ENCODE measurements at places on chromosomes 1 and 21.

DNA sequence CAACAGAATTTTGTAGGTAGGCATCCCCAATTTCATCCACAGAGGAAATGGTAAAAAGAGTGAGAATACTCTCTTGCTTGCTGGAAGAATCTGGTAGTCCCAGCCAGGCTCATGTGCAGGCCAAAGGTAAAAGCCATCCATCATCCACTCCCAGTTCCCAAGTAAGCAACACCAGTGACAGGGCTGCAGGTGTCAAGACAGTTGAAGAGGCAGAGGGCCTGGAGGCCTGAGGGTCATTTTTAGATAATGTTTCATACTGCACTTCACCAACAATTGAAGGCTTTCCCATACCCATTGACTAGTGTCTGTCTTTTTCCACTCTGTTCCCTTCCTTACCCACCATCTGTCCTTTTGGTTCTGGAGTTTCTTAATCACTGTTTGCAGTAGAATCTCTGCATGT, 141.7 kb upstream of the L1TD1 start:
- DNase-seq: no peak

DNA sequence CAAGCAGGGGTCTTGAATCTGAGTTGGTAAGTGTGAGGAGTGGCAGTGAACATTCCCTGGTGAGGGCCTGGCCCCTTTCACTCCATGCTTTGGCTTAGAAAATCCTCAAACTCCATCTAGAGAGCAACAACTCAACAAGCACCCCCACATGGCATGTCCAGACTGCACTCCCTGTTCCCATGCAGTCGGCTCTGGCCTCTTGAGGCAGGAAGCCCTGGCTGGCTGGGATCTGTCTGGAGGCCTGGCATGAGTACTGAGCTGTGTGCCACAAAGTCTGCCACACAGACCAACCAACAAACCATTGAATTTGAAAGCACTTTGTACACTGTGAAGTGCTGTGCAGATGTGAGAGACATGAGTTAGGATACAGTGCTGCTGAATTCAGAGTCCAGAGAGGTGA, 25.2 kb downstream of the COA7 start:
- DNase-seq: no peak

DNA sequence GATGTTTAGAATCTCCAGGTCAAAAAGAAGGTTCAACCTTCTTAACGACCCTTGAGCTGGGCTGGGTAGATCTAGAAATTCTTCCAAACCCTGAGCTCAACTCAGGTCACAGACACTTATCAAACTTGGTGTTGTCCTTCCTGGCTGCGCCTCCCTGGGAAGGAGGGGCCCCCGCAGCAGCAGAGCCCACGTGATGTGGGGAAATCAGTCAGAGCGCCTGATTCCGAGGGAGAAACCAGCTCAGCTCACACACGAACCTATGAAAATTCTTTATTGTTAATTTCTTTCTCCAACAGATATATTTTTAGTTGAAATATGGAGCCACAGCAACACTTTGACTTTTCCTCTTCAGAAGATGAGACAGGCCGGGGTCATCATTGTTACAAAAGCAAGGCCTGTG, 24.3 kb upstream of the CLSTN1 start:
- DNase-seq: no peak

DNA sequence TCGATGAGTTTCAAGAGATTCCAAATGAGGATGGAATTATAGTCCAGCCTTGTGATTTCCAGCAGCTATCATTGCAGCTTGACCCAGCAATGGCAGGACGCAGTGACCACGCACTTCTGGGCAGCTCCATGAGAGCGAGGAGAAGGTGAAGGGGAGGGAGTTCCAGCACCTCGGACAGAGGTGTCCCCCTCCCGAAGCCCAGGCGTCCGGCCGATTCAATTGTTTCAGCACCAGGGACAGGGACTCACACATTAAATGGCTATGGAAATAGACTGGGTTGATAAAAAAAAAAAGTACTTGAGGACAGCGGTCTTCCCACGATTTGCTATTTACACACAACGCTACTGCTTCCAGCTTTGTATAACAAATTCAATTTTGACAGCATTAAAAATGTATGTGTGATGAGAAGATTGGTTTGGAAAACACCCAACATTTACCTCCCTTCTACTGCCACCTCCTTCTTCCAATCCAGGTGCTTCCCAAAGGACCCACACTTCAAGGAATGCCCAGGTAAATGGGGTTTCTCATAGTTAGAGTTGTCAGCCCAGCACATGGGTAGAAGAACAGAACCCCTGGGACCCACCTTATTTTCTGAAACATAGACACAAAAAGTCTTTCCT, 71.8 kb downstream of the DISP3 start:
- peak; percentile 82 for DNase-seq

- no peak for DNase-seq
Observed at GRCh38 chr1:226678251-226678650, 60.8 kb downstream of the ITPKB start.

- DNase-seq: no peak
Observed at GRCh38 chr1:212466898-212467650, 34.4 kb downstream of the NENF start.

- DNase-seq: no peak
Observed at GRCh38 chr1:230070321-230071208, 3.5 kb downstream of the GALNT2 start.

- no peak for DNase-seq
Observed at GRCh38 chr1:198676253-198676652, 37.4 kb downstream of the PTPRC start.

DNA sequence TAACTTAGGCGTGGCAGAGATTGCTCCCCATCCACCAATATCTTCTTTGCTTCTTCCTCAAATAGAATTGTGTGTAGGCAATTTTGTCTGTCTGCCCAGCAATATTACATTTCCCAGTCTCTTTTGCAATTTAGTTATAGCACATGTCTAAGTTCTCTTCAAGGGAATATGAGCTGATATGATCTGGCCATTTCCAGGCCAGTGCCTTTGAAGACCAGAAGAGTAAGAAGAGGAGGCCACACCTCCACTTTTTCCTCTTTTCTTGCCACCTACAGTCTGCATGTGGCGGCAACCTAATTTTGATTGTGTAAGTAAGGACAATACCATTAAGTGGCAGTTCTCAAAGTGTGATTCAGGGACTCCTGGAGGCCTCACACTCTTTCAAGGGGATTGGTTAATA, 6.3 kb upstream of the RSBN1 start:
- no peak for DNase-seq

- DNase-seq: no peak
Observed at GRCh38 chr1:156658945-156659574, 17.1 kb downstream of the BCAN start.

- DNase-seq: peak; percentile 2
Observed at GRCh38 chr1:210792250-210793102, 341.5 kb downstream of the KCNH1 start.

GRCh38 chr1:15423355-15424077, 13.8 kb downstream of the EFHD2 start:
- DNase-seq: no peak

DNA sequence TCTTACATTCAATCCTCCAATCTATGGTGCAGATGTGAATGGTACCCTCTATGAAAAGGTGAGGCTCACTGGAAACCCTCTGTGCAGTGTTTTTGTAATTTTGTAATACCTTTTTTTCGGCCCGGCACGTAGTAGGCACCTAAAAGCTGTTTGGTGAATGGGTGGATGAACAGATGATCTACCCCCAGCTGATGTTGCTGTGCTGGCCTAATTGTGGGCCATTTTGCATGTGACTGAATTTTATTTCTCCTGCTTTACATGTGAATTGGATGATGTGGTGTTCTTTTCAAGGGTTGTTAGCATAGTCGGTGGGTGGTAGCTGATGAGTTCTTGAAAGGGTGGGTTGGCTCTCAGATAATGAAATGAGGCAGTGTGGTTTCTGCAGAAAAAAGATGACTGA, 10.4 kb downstream of the KDM4A start:
- DNase-seq: no peak

Data from fibroblast of the aortic adventitia (primary cell).